NCI-H2171 (cell line): ENCODE measurements at places on chromosomes 2 and 18.
A peak's percentile ranks its signal among the peaks of the same experiment; 100 is the strongest.

GRCh38 chr2:38217401-38218188 is 141.6 kb upstream of the CYP1B1 start:
- no peak for DNase-seq

DNA sequence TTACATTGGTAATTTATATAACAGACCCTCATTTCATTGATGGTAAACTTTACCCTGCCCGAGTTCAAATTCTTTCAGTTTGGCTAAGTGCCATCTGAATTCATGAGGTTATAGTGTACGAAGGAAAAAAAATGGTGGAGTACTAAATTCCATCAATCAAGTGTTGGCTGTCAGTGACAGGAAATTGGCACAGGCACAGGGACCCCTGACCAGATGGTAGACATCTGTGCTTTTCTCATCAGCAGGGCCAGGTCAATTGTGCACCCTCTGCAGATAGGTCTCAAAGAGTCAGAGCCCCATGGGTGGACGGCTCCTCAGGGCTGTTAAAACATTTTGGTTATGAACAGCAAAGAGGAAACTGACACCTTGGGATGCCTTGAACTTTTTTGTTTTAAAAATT is 439.2 kb downstream of the SETBP1 start:
- DNase-seq, result peak; percentile 58

GRCh38 chr2:75133621-75134570 is 65.4 kb downstream of the TACR1 start:
- no peak for DNase-seq

- no peak for DNase-seq
Measured at GRCh38 chr2:188788621-188789020, 185.6 kb upstream of the COL3A1 start.

DNA sequence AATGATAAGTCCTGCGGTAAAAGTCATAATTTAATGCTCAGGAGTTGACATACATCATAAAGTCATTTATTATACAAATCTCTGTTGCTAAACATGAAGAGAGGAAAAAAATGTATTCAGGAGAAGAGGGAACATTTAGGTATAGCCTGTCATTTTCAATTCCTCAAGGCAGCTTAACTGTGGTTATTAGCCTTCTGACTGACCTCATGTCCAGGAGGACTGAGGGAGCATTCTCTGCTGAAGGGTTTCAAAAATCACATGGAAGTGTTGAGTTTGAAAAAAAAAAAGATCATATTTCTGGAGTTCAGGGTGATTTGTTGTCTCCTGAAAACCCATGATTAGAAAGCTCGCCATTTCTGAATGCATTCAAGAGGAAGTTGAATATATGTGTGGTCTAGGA is 1371.1 kb upstream of the LRRTM1 start:
- no peak for DNase-seq

DNA sequence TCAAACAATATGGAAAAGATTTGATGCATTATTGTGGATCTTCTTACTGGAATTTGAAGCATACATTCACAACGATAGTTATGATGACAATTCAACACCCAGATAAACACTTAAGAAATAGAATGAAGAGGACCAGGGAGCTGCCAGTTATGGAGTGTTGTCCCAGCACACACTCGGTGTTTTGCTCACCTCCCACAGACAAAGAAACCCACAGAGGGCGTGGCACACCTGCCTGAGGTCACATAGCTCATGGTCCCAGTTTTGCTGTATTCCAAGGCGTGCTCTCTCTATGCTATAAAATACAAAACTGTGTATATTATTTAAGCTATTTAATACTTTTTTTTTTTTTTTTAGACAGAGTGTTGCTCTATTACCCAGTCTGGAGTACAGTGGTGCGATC is 31.1 kb downstream of the EFR3B start:
- no peak for DNase-seq

GRCh38 chr2:43157506-43158246 is 68.7 kb downstream of the ZFP36L2 start:
- DNase-seq, result peak; percentile 40

GRCh38 chr18:10274301-10274700 is 180.1 kb upstream of the APCDD1 start:
- no peak for DNase-seq

GRCh38 chr2:96113367-96113677 is 3.0 kb downstream of the ADRA2B start:
- DNase-seq, result no peak

- peak; percentile 70 for DNase-seq
Measured at GRCh38 chr2:150485871-150486538, 1.5 kb downstream of the RND3 start.

DNA sequence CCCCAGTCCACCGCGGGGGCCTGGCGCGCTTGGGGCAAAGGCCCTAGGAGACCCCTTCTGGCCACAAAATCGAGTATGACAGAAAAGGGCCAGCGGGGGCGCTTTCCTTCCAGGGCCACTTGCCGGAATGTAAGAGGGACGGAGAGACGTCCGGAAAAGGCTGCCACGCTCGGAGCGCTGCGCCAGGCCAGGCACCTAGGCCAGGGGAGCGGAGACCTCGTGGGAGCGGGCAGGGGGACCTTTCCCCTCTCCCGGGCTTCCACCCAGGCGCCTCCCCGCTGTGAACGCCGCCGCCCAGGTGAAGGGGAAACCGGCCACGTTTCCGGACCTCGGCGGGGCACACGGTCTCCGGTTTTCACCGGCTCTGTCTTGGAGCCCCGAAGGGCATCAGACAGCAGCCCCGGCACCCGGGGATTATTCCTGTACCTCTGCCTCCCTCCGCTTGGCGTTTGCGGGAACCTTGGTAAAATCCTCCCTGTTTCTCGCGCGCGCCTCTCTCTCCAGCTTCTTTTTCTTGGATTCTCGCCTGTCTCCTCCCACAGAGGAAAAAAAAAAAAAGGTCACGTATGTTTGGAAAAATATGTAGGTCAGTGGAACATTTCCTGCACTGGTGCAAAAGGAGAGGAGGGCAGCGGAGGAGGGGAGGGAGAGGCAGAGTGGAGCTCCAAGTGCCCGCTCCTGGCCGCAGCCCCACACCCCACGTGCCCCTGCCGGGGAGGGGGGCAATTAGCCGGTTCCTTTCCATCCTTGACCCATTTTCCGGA is 1.2 kb upstream of the NPAS2 start:
- no peak for DNase-seq

GRCh38 chr2:105393373-105394055 is 5.3 kb downstream of the FHL2 start:
- DNase-seq, result no peak

- DNase-seq, result no peak
Measured at GRCh38 chr2:207589143-207589542, 36.1 kb downstream of the METTL21A start.

GRCh38 chr2:14998546-14998945 is 366.0 kb downstream of the LRATD1 start:
- DNase-seq, result no peak

DNA sequence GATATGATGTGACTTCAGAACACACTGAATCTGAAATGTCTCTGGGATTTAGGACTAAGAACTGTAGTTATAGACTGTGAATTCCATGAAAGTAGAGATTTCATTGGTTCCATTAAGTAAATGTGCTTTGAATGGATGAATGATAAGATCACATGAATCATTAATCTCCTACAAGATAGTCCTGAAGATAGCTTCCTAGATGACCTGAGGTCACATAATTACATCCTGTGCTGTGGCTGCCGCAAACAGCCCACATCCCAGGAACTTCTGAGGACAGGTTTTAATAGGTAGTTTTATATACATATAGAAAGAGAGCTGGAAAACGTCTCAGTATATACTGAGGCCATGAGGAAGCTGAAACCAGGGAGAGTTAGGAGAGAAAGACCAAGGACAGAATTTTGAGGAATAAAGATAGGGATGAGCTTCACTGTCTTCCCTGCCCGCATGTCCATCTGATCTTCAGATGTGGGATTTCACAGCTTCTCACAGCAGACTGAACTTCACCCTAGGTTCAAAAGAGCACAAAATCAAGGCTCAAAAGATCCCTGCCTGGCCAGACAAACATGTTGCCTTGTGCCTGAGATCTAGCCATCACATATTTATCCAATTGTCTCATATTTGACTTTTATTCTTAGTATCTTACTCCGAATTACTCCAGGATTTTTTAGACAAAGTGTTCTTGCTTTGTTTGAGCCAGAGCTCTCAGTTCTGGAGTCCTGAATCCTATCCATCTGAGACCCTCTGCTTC is 188.2 kb downstream of the IRS1 start:
- no peak for DNase-seq

DNA sequence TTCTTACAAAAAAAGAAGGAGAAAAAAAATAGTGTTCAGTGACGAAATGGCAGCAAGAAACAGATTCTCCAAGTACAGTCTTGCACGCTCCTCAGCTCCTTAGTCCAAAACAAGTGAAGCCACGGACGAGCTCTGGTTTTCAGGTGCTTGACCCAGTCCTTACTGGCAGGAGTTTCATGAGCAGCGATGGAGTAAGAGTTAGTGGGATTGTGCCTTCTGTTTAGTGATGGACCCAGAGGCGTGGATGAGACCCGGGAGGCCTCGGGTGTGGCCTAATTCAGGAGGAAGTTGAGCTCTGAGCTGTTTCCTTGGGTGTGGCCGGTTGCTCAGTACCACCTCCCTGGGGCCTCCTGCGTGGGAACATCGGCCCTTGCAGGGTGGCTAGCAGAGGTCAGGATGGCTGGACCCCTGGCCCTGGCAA is 52.0 kb downstream of the KIF5C start:
- DNase-seq, result no peak

DNA sequence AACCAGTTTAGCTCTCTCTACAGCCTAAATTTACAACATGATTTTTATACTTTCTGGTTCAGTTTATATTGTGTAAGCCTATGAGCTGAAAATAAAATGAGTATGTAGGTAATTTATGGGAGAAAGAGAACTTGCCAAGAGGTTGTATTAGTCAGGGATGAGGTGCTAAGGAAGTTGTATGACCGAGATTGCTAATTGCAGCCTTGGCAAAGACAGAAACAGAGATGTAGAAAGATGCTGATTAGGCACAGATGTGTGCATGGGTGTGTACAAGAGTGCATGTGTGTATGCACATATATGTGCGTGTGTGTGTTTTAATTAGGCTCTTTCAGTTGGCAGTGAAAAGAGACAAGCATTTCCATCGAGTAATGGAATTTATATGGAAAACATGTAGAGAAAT is 213.9 kb downstream of the FBXO15 start:
- DNase-seq, result no peak

- no peak for DNase-seq
Measured at GRCh38 chr2:74743778-74744177, 89.7 kb downstream of the SEMA4F start.

DNA sequence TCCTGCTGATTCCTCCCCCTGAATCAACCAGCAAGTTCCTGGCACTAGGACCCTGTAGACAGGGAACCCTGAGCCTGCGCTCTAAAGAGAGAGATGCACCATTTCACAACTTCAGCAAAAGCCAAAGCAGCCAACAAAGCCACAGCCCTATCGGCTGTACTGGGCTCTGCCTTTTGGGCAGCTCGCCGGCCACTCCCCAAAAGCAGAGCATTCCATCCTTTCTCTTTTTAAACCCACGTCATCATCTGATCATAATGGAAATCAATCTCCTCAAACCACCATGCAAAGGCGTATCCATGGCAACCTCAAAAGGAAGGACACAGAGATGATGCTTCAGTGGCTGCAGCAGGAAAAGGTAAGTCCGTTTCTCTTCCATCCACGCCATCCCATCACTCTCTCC is 5.3 kb upstream of the DCTN1 start:
- no peak for DNase-seq

DNA sequence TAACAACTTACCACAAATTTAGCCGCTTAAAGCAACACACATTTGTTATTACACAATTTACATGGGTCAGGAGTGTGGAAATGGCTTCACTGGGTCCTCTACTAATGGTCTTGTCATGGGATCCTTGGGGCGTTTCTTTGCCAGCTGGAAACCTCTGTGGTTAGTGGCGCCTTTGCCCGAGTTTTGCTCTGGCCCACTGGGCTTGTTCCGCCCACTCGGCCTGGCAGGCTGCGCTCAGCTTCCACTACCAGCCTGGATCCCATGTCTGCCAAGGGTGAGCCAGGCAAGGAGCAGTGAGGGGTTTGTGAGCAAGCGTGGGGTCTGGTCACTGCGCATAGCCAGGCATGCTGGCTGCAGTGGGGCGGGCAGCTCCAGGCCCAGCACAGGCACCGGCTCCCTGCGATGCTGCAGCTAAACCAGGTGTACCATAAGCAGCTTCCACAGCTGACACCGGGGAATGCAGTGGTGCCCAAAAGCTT is 16.2 kb upstream of the MBD2 start:
- DNase-seq, result no peak

DNA sequence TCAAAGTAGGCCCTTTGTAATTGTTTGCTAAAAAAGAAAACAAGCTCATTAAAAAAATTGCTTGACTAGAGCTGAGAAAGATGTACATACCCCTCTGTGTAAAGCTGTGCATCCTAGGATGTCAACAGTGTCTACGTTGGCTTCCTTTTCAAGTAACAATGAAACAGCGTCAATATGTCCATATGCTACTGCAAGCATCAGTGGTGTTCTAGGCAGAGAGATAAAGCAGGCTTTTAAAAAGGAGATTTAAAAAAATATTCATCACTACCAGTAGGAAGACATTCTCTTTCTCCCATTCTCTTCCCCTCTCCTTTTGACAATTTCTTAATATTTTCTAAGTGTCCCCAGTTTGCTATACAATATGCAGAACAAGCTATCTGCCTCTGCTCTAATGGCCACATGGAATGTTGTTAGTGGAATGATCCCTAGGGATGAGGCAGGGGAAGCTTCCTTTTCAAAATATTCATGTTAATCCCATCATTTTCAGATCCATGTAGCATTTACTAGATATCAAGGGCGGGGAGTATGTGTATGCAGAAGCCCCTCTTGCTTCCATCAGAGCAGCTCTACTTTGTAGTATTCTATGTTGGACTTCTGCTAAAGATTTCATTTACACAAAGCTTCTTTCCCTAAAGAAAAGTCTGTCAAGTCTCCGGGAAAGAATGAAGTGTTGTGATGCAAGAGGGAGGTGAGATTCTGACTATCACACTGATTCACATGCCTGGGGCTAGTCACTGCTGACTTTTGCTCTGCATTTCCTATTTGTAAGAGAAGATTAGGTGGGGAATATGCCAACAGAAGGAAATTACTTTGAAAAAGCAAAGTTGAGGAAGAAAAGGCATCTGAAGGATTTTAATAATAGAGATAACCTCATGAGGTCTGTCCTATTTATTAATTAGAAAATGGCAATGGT is 81.5 kb upstream of the PGAP1 start:
- DNase-seq, result no peak

DNA sequence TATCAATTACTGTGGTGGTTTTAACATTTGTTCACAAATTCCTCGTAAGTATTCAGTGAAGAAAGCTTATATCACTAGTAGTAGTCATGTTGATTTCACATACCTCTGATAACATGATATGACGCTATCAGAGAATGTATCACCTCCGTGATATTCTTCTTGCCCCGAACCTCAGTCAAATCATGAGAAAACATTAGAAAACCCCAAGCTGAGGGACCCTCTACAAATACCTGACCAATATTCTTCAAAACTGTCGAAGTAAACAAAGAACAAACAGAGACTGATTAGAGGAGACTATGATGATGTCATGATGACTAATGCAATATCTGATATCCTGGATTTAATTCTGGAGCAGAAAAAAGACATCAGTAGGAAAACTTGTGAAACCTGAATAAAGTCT is 85.6 kb upstream of the SPOPL start:
- no peak for DNase-seq

GRCh38 chr2:28510184-28510583 is 14.3 kb downstream of the PLB1 start:
- no peak for DNase-seq

GRCh38 chr18:23136326-23137096 is 1.2 kb downstream of the CABLES1 start:
- no peak for DNase-seq
